ENCODE measurements at places on chromosomes 5 and 9.

GRCh38 chr9:125391704-125392103 is 130.1 kb downstream of the GAPVD1 start:
- no peak for DNase-seq

DNA sequence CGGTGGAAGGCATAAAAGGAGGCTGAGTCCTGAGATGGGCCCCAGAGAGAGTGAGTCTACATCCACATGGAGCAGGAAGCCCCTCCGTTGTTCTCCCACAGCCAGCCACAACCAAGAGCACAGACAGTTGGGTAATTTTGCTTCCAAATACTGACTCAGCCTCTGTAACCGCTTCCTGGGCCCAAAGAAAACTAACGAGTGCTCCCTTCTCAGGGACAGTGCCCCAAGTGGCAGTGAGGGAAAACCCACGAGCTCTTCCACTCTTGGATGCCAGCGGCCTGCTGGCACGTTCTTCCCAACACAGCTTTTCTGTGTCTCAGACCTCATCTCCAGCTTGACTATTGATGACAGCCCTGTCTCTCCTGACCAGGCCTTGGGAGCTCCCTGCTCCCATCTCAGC is 207.6 kb downstream of the FSTL4 start:
- DNase-seq: no peak

GRCh38 chr5:36743891-36744772 is 132.4 kb upstream of the NIPBL start:
- DNase-seq: no peak

- DNase-seq: no peak
Observed at GRCh38 chr5:11683666-11684065, 220.6 kb downstream of the CTNND2 start.

DNA sequence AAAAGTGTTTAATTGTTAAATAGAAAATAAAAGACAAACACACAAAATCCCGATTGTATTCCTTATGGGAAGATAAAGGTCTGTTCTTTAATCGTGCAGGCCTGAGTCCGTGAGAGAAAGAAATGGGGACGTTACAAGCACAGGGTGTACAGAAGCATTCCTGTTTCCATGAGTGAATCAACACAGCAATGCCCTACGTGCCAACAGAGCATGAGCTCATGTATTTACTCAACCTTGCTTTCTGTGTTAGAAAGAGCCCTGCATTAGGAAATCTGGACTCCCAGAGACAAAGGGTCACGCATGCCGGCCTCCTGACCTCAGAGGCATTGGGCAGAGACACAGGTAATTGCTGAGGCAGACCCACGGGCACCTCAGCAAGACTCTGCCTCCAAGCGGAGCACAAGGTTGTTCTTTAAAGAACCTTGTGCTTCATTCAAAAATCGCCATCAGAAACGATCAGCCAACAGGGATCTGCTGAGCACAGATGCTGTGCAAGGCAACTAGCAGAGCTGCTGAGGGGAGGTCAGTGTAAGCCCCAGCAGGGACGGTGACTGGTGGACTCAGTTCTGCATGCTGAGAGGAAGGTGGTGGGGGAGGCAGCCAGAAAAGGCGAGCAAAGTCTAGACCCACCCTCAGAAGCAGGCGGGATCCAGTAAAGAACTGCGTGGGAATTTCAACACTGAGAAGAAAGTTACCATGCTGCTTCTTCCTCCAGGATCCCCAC is 101.0 kb downstream of the TLE1 start:
- no peak for DNase-seq

GRCh38 chr5:145393426-145393825 is 441.7 kb downstream of the PRELID2 start:
- no peak for DNase-seq

GRCh38 chr9:118595719-118596305 is 773.4 kb downstream of the BRINP1 start:
- DNase-seq: no peak

DNA sequence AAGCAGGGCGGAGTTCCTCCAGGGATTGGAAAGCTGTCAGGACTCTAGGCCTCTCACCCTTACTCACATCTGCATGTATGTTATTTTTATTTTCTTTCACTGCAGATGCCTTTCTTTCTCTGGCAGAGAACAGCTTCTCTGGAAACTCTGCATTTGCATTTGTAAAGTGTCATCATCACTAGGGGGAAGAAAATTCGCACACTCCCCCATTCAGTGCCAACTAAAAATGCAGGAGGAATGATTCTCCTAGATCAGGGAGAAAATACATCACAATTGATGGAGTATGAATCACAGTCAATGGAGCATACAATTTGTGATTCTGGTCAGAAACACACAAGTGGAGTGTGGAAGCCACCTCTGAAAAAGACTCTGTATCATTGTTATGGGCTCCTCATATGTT is 351.4 kb upstream of the FTMT start:
- DNase-seq: no peak

DNA sequence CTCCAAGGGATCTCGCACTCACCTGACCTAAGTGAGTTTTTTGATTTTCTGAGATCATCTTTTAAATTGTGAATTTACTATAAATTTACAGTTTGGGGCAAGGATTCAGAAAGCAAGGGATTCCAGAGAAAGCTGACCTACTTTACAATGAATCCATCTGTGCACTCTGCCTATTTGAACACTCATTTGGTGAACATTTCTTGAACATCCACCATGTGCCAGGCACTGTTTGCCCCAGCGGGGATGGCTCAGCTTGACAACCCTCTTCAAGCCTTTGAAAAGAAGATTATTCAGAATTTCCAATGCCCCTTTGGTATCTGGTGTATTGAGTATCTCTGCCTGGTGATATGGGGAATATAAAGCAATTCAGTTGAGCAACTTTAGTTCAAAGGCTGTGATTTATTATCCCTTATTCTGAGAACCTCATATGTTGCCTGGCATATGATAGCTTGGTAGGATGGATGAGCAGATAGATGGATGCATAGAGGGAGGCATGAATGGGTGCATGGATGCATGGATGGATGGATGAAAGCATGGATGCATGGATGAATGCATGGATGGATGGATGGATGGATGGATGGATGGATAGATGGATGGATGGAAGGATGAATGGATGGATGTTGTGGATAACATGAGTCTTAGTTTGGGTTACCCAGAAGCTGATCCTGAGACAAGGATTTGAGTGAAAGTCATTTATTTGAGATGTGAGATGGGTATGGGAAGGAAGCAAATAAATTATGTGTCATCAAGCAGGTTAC is 149.7 kb upstream of the ZNF366 start:
- no peak for DNase-seq

DNA sequence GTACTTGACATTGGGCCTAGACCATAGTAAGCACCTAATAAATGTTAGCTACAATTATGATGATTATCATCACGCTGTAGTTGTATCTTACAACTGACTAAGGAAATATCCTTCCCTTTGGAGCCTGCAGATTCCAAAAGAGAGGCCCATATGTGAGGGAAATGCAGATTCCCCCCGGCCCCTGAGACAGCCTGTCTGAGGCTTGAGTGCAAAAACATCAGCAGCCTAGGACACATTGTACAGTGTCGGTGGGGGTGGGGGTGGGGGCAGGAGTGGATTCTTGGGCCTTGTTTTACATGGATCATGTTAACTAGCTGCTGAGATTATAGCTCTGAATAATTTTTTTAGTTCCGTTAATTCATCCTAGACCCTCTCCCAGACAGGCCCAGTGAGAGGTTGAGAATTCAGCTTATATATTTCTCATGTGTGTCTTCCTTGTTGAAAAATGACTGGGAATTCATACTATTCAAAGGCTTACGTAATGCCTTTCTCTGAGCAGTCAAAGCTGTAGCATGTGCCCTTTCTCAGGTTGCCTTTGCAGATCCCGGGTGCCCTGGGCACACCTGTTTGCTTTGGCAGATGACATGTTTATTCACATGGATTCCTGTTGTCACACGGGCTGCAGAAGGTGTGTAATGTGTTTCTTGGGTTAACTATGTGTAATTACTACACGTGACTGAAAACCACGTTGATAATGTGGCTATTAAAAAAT is 262.8 kb downstream of the NR3C1 start:
- DNase-seq: no peak

DNA sequence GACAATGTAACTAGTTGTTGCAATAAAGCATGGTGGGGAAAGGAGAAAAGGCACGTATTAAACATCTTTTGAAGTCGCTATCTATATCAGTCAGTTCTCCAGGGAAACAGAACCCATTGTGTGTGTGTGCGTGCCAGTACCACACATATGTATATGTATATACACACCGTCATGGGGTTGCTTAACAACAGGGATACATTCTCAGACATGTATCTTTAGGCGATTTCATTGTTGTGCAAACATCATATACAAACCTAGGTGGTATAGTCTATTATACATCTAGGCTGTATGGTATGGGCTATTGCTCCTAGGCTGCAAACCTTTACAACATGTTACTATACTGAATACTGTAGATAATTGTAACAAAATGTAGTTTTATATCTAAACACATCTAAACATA is 2.3 kb downstream of the CDKN2B-AS1 start:
- no peak for DNase-seq

GRCh38 chr5:180866985-180867384 is 5.9 kb upstream of the ZFP62 start:
- no peak for DNase-seq

- DNase-seq: no peak
Observed at GRCh38 chr9:112051812-112052211, 123.3 kb downstream of the SUSD1 start.

- no peak for DNase-seq
Observed at GRCh38 chr9:89879701-89880100, 274.9 kb downstream of the GADD45G start.

- no peak for DNase-seq
Observed at GRCh38 chr5:11084111-11084510, 323.1 kb upstream of the DAP start.

DNA sequence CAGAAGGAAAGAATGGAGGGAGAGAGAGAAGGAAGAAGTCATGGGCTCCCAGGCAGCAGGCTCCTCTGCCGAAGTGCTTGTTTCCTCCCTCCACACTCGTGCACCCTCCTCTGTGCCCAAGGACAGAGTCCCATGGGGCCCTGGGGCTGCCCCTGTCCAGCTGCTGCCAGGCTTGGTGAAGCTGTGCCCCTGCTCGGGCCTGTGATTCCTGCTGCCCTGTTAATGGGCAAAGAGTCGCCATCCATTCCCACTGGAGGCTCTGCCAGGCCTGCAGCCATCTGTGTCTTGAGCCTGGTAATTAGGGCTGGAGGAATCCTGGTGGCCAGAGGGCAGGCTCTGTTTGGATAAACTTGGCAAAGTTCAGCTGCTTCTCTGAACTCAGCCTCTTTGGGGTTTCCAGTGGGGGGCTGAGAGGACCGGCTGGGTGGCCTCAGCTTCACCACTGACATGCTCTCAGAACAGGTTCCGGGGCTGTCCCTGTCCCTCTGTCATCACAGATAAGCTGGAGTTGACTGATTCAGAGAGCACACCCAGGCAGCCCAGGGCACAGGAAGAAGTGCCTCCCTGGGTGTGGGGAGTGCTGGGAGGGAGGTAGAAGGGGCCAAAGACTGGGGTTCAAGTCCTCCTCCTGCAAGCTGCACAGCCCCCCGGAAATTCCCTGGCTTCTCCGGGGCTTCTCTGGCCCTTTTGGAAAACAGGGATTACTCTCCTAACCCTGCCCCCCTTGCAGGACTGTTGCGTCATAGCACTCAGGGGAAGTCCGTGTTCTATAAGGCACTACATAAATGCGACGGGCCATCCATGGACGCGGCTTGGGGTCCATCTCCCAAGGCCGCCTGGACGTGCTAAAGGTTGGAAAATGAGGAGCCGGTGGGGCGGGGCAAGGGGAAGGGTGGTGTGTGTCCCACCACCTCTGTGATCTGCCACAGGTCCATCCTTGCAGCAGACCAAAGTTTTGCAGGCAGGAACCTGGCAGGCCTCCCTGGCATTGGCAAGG is 154.8 kb downstream of the PAX5 start:
- no peak for DNase-seq

DNA sequence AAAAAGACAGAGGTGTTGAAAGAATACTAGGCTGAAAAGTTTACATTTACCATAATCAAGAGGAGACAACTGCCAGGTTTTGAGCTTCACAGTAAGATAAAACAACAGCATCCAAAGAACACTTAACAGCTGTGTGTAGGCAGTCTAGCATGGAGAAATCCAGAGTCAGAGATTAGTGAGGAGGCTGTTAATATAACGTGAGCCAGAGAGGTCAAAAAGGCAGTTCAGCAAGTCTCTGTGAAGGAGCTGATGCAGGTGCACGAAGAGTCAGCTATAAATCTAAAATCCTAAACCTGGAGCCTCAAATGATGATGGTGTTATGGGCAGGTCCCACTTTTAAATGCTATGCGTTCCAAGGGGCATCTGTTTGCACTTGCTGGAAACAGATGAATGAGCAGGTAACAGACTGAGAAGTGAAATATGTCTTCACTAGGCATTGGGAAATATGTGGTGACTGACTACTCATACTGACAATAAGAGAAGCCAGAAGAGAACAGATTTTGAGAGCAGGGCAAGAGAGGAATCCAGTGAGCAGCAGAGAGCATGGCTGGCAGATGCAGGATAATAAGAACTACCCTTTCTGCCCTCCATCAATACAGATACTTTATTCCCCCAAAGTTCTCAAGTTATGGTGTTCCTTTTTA is 8.7 kb downstream of the APTX start:
- DNase-seq: no peak

DNA sequence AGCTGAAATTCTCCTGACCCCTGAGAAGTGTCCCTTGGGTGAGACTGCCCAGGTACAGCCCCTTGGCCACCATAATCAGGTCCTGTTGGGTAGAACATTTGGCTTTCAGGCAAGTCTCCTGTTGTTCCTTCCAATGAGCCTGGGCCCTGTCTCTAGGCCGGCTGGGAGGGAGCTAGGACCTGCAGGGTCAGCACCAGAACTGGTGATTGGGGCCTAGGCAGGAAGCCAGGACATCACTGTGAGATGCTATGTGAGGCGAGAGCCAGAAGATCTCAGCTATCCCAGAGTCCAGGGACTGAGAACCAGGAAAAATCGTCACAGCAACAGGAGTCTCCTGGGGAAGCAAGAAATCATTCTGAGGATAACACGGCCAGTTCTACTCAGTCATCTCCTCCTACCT is 51.5 kb downstream of the PCDH1 start:
- DNase-seq: no peak

DNA sequence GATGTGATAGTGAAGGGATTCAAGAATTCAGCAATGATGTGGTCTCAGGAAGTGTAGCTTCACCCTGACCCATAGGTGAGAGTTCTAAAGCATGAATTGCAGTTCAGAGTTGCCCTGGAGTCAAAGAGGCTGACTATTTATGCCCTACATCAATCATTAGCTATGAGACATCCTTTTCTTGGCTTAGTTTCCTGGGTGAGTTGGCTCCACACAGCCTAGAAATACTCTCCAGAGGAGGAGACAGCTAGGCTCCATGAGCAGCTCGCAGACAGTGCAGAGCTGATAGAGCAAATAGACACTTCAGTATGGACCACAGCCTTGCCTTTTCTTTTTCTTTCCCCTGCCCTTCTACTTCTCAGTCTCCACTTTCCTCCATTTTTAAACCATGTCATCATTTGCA is 1651.8 kb downstream of the MAT2B start:
- DNase-seq: no peak
